ENCODE measurements at places on chromosomes 6 and 20.

GRCh38 chr6:117676577-117677218 lies 1.4 kb downstream of the NUS1 start:
- no peak for DNase-seq

DNA sequence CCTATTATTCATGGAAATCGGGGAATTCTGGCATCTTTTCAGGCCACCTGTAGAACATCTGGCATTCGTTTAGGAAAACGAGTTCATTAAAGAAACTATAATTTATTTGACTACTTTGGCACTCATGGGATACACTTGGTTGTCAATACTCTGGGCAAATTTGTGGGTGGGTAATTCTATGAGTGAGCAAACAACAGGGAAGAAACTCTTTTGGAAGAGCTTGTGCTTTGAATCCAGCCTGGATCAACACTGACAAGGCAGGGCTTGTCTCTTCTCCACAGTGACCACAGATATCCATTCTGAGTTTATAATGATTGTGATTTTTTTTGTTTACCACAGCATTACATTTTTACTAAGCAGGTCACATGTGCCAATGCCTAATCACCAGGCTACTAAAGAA lies 394.7 kb downstream of the THBS2 start:
- no peak for DNase-seq

GRCh38 chr6:34412643-34413214 lies 13.1 kb downstream of the RPS10 start:
- DNase-seq = no peak

- DNase-seq = peak; percentile 97
Measured at GRCh38 chr20:32357869-32358631, at the start of gene ASXL1. Gene ASXL1 (plus strand): TSS chr20:32358331. CDS start chr20:32358776, 445 bp downstream.

DNA sequence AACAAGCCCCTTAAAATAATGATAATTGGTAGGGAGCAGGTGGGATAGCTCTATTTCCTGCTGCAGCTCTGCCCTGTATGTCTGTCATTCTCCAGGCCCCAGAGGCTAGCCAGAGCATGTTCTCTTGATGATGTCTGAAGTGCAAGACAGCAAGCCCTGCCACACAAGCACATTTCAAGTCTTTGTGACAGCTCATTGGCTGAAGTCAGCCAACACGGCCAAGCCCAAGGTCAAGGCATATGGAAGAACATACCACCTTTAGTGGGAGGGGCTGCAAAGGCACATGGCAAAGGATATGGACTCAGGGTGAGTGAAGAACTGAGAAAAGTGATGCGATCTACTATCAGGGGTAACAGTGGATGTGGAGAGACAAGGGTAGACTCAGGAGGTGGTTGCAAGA lies 116.1 kb downstream of the PRND start:
- no peak for DNase-seq

GRCh38 chr6:136987526-136987925 lies 57.2 kb downstream of the IL20RA start:
- DNase-seq = no peak

DNA sequence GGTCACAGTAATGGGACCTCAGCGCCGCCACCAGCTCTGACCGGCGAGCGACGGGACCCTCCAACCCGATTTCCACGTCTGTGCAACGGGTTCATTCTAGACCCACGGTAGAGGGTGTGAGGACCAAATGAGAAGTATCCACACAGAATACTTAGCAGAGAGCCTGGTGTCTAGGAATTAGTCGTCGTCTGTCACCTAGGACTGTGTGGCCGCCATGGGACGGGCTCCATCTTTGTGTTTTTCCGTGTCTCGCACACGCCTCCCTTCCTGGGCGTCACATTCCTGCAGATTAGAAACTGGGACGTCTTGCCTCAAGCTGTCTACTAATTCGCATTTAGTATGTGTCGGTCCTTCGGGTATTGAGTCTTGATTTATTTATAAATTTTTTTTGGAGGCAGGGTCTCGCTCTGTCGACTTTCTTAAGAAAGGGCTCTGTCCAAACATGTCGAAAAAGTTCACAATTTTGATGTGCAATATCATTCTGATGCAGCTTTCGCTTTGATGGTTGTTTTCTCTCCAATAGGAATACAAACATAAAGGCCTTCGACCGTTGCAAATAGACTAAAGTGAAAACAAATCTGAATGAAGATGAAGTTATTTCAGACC lies 563 bp downstream of the MGME1 start:
- peak; percentile 48 for DNase-seq

- DNase-seq = no peak
Measured at GRCh38 chr20:34573541-34574300, 15.2 kb downstream of the MAP1LC3A start.

DNA sequence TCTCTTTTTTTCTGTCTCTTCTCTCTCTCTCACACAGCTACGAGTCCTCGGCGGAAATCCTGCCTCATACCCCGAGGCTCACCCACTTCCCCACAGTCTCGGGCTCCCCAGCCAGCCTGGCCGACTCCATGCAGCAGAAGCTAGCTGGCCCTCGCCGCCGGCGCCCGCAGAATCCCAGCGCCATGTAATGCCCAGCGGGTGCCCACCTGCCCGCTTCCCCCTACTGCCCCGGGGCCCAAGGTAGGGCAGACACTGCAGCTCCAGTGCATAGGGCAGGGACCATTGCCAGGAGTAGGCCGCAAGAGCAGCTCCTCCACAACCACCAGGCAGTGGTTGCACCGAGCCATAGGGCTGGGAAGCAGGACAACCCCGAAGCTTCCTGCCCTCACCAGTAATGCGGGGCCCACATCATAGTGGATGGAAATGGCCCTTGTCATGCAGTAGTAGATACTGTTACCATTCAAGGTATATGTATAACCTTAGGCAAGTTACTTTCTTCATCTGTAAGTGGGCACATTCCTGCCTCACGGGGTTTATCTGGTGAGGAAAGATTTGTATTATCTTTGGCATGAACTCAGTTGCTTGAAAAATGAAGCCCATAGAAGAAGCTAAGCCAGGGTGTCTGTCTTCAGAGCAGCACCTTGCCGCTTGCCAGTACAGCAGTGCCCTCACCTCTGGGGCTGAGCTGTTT lies 36.9 kb upstream of the ID1 start:
- DNase-seq = no peak

DNA sequence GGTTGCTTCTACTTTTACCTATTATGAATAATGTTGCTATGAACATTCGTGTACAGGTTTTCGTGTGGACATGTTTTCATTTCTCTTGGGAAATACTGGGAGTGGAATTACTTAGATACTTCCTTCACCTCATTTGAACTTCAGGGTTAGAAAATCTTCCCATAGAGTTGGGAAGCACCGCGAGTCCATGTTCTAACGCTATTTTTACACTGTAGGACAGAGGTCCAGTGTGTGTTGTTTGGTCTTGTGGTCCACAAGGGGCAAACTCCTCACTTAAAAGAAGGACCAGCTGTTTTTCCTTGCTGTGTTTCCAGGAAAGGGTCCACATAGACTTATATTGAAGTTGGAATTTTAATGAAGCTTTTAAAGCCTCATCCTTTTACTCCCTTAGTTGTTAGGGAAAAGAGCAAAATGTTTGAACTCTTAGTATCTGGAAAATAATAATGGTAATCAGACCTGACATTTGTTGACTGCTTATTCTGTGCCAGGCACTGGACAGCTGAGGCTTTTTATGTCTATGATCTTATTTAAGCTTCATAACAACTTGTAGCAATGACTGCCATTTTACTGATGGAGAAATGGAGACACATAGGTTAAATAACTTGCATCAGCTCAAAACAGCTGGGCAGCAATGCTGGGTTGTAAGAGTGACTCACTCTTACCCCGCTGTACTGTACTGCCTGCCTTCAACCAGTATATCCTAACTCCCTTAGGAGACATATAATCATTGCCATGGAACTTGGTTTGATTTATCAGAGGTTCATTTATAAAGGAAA lies 52.0 kb downstream of the CDC5L start:
- no peak for DNase-seq

DNA sequence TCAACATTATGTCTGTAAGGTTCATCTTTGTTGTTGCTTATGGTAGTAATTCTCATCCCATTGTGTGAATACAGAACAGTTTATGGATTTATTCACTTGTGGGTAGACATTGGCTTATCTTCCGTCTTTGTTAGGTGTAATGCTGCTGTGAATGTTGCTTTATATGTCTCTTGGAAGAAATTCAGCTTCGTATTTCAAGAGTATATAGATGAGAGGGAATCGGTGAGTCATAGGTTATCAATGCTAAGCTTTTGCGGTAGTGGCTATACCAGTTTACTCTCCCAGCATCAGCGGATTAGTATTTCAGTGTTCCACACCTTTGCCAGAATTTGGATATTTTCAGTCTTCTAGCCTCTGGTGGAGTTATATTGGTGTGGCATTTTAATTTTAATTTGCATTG lies 77.8 kb downstream of the ZFAND3 start:
- no peak for DNase-seq

DNA sequence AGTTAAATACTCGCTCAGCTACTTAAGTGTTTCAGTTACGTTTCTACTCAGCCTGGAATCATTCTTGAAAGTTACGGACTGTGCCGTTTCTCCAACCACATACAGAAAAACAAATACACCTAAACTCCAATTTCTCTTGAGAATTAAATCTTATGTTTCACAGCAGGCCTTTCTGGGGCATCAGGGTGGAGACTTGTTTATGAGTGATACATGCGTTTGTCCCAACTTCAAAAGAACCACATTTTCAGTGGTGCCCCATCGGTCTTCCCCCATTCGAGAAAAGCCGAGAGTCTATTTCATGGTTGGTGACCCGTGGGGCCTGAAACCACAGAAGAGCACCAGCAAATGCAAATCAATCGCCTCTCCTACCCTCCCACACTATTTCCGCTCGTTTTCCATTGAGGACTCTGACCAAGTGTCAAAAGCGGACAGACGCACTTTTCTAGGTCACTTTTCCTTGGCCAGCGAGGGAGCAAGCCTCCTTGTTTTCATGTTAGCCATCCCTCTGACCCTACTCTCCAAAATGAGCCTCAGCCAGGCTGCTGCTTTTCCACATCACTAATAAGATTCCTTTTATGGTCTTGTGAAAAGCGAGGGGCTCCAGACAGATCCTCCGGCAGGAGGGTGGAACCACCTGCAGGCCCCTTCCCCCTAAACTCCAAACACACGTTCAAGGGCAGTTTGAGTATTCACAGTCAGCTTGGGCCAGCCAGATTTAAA lies 3.1 kb downstream of the JAG1 start:
- no peak for DNase-seq

GRCh38 chr20:59708326-59708725 lies 104.0 kb downstream of the PHACTR3 start:
- DNase-seq = no peak

- DNase-seq = no peak
Measured at GRCh38 chr6:125316621-125317020, 14.9 kb upstream of the HDDC2 start.

DNA sequence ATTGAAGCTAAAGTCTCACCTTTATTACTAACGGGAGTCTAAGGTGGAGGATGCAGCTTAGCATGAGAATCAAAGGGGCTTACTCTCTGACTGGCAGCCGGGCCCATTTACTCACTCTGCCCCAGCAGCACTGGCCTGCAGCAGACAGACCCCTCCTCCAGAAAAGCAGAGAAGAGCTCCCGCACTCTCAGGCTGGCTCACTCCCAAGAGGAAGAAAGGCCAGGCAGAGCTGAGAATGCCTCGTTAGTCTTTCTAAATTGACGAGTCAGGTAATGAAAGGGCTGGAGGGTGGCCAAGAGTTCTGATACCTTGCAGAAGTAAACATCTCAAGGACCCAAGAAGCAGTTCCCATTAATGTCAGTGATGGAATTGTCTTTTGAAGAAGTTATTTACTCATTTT lies 44.5 kb upstream of the IL20RA start:
- DNase-seq = no peak

DNA sequence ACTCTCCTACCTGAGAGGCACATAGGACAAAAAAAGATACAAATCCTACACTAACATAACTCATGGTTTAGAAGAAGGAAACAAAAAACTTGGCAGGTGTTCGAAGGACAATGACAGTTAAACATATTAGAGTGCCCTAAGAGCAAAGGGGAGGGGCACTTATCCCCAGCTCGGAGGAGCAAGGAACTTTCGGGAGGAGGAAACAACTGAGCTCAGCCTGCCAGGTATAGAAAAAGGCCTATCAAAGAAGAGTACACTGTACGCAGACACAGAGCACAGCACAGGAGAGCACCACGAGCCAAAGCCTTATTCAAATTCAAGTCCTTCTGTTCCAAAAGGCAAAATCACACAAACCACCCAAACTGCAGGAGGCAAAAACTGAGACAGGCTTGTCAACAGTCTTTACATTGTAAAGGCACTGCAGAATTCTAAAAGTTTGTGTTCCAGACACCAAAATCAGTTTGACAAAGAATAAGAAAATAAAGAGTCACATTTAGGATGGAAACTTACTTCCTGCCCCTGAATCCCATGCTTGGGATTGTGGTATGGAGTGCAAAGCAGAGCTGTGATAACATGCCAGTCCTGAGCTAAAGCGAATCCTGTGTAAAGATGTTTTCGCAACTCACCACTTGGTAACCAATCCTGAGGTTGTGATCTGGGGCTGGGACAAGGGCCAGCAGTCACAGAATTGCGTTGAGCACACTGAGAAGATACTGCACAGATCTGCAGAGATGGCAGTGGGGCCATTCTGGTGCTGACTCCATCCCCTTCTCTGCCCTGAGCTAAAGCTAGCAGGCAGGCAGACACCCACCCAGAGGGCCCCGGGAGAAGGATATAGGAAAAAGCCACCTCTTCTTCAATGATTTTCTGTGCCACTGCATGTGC lies 108.6 kb downstream of the CHD6 start:
- no peak for DNase-seq

DNA sequence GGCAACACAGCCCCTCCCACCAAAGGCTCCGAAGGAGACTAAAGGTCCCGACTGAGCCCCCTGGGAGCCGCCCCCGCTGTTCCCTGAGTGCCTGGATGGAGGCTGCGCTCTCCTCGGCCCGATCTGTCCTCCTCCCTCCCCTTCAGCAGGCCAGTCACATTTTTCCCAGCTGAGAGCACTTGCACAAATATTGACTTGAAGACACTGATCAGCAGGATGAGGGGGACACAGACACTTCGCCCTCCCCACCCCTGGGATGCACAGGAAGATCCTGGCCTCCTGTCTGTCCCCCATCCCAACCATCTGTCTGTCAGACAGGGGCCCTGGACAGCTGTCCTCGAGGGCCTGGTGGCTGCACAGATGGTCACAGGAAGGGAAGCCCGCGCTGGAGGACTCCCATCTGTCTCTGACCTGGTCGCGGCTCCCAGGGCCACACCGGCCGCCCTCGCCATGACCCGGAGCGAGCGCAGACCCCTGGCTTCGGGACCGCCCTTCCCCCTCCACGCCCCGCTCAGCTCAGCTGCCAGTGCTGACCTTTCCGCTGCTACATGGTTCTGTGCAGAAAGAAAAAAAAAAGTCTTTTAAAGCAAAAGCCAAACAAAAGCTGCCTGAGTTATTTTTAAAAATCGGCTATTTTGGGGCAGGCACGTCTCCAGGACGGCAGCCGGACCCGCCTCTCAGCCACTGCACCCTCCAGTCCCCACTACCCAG lies 11.1 kb downstream of the LAMA5 start:
- no peak for DNase-seq

All from CD4-positive, alpha-beta T cell treated with Interleukin-21 for 1 hour (primary cell).